ENCODE measurements at places on chromosomes 1 and 21.
A peak's percentile ranks its signal among the peaks of the same experiment; 100 is the strongest.

GRCh38 chr1:61486783-61487536, 238.0 kb downstream of the TM2D1 start:
- DNase-seq: peak; percentile 79

GRCh38 chr1:88141499-88142074, 542.5 kb upstream of the PKN2 start:
- DNase-seq: no peak

- DNase-seq: no peak
Observed at GRCh38 chr1:93450321-93450720, 2.4 kb downstream of the FNBP1L start.

GRCh38 chr1:115340879-115341278, 2.8 kb upstream of the NGF start:
- DNase-seq: no peak

DNA sequence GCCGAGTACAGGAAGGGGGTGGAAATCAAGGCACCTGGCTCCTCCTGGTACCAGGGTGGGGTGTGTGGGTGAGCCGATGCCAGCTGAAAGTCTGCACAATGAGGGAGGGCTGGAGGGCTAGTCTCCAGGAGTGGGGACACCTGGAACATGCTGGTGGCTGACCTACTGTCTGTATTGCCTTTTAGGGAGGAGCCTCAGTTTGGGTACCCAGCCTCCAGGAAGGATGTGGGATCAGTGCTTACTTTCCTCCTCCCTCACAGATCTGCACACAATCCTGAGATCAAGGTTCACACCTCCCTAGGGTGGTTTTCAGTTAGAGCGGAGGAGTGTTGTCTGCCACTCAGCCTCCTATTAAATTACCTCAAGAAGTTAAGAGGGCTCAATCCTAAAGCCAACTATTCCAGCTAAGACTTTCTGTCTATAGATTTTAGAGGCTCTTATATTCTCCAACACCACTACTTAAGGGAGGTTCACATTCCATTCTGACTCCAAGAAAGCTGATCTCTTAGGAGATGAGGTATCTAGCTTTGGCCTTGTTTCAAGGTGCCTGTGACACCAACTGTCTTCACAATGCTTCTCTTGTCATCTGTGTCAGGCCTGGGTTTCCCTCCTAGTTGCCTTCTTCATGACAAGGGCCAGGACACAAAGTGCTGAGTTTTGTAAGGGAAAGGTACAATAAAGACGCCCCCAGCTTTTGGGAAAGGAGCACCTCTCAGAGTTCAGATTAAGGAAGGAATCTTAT, 15.7 kb downstream of the SSR2 start:
- no peak for DNase-seq

DNA sequence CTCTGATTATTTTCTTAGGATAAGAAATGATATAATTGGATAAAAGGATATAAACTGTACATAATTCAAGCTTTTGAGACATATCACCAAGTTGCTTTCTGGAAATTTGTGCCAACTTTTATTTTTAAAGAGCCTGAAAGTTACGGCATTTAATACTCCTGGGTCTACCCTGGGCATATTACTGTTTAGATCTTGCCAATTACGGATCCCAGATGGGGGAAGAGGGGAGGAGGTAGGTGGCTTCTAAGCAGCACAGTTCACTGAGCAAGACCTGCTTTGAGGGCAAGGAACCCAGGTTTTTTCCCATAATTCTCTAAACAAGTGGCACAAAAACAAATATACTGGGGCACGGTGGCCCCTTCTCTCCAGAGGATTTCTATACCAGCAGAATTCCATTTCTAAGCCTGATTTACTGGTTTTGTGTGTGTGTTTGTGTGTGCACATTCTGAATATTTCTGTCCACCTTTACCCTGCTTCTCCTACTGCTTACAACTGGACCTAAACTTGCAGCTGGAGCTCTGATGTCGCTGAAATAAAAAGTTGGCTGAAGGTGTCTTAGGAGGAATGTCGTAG, 76.7 kb downstream of the LAMC2 start:
- no peak for DNase-seq

- no peak for DNase-seq
Observed at GRCh38 chr1:240652961-240653409, 41.0 kb upstream of the GREM2 start.

GRCh38 chr1:229786974-229787610, 161.0 kb downstream of the URB2 start:
- no peak for DNase-seq

DNA sequence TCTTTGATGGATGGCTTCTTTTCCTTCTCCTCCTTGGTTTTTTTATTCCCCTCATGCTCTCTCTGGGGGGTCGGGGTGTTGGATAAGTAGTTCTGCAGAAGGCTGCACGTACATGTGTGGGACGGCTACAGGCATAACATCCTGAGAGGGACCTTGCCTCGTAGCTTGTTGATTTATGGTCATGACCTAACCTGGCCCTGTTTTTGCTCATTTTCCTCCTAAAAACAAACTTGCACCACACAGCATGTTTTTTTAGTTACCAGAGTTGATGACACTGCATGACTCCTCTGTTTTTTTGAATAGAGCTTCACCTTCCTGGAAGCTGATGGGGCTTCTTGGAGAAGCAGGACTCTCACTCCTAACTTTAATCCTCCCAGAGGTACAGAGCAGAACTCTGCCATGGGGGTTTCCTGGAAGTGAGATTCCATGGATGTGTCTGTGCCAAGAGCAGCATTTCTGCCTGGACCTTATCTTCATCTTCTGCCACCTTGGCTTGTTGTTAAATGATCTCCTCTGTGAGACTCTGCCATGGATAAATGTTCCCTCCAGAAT, 114.7 kb downstream of the PAPPA2 start:
- no peak for DNase-seq

DNA sequence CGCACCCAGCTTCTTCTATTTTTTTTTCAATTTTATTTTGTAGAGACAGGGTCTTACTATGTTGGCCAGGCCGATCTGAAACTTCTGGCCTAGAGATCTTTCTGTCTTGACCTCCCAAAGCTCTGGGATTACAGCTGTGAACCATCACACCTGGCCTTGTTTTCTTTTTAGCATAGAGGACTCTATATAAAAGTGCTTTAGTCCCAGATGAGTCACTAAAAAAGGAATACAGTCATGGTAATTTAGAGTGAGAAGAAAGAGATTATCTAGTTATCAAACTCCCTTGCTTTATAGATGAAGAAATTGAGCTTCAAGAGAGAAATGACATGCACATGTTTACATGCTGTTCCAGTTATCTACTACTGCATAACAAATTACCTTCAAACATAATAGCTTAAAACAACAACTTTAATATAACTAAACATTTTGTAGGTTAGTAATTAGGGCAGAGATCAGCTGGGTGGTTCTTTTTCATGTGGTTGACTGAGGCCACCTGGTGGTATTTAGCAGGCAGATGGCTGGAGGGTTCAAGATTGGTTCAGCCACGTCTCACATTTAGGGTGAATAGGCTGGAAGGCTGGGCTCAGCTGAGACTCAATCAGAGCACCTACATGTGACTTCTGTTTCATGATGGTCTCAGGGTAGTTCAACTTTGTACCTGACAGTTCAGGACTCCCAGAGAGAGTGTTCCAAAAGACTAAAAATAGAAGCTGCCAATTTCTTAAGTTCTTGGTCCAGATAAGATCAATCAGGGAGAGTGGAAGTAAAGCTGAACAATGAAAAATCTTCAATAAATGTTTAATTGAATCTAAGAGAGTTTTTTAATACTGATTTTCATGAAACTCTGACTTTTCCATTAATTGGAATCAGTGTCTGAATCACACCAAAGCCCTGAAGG, 16.9 kb upstream of the MTF2 start:
- peak; percentile 65 for DNase-seq

- no peak for DNase-seq
Observed at GRCh38 chr1:66364578-66365391, 169.2 kb upstream of the SGIP1 start.

GRCh38 chr1:156858555-156858956, 361 bp downstream of the INSRR start:
- DNase-seq: no peak

DNA sequence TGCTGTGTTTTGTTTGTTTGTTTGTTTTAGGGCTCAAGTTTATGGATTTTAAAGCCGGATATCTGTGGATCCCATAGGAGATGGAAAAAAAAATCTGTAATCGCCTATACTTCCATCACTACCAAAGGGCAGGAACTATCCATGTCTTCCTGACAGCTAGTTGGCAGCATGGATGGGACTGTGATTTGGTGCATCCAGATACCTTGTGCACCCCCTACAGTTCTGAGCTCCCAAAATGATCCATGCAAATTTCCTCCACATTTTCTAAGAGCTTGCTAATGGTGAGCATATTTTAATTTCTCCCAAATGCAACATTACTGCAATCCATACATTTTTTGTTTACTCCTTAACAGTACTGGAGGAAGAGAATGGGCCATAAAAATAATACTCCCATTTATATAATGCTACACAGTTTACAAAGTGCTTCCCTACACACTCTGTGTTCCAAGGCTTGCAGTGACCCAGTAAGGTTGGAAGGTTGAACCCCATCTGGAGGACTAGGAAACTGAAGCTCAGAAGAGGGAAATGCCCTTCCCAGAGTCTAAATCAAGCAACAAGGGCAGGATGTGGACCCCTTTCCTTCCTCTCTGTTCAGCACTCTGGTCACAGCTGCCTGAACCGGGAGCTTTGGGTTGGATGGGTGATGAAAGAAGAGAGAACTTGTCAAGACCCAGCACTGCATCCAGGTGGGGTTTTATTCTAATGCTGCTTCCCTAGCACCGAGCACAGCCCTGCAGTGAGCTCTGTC, 48.0 kb downstream of the CAPN8 start:
- no peak for DNase-seq

- no peak for DNase-seq
Observed at GRCh38 chr1:153395776-153396175, 4.9 kb upstream of the S100A8 start.

DNA sequence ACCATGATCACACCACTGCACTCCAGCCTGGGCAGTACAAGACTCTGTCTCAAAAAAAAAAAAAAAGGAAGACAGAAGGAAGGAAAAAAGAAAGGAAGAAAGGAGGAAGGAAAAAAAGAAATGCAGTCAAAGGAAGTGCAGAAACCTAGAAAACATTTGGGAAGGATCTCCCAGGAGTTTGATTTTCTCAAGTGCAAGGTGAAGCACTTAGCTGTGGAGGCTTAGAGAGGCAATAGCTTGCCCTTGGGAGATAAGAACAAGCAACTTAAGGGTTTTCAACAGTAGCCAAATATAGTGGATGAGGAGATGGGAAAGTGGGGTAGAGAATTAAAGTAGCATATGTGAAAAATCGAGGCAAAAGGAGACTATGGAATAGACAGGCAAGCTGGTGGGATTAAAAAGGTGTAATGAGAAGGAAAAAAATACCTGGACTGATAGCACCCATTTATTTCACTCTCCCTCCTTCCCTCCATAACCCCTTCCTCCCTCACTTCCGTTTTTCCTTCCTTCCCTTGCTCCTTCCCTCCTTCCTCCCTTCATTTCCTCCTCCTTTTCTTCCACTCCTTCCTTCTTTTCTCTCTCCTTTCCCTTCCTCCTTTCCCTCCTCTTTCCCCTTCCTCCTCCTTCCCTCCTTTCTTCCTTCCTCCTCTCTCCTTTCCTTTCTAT, 6.8 kb upstream of the FAM89A start:
- DNase-seq: no peak

DNA sequence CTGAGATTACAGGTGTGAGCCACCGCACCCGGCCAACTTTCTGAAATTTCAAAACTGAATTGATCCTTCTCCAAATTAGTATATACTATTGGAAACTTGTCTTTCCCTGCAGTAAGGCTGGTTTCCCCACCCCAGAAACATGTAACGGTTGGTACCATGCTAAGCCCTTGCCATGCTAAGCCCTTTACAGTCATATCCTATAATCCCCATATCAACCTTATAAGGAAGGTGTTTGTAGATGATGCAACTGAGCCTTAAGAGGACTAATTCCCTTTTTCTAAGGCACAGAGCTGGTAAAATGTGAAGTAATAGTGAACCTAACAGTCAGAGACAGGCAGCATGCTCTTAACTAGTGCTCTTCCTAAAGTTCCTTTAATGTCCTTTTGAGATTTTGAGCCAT, 413.7 kb downstream of the DISC1 start:
- DNase-seq: no peak

- no peak for DNase-seq
Observed at GRCh38 chr1:172134087-172134731, 286.3 kb upstream of the C1orf105 start.

DNA sequence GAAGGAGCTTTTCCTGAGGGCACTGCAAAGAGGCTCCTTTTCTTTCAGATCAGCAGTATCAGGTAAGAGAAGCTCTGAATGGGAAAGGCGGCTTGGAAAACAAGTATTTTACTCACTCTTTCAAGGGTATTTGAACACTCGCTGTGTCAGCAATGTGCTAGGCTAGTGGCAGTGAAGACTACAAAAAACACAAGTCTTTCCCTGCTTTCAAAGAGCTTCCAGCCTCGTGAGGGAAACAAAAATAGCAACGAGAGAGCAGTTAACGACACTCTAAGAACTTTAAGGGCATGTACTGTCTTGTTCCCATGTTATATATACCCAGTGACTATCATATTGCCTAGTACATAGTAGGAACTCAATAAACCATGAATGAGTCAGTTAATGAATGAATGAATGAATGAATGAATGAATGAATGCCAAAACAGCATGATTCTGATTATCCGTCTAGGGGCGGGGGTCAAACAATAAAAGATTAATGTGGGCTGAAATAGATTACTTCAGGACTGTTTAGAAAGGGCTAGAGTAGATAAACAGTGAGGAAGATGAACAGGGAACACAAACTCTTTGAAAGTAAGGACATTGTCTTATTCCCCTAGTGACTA, 14.2 kb upstream of the MCOLN3 start:
- no peak for DNase-seq

DNA sequence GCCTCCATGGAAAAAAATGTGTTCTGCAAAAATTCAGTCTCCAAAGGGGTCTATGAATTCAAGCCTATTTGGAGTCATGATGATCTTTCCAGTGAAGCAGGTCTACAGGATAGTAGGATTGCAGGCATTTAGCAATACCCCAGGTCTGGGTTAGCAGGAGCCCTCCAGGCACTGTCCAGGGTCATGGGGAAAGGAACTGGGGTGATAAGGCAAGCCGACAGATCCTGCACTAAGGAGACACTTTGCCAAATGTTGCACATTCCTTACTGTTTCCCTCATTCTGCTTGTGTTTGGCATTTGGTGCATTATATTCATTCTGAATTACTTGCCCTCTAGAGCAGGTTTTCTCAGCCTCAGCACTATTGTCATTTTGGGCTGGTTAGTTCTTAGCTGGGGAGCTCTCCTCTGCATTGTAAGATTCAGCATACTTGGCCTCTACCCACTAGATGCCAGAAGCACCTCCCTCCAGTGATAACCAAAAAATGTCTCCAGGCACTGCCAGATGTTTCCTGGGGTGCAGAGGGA, 333.3 kb upstream of the PLXNA2 start:
- DNase-seq: no peak

DNA sequence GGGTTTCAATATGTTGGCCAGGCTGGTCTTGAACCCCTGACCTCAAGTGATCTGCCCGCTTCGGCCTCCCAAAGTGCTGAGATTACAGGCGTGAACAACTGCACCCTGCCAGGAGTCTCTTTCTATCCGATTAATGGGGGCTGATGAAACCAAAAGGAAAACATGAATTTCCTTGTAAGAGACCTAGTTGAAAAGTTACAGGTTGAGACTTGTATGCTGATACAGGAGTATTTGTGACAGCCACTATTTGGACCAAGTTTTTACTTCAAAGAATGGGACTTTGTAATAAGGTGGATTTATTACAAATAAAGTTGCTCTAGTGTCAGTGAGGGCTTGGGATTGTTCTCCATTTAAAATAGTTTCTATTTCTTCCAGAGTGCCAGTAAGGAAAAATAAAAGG, 43.6 kb upstream of the TMEM61 start:
- no peak for DNase-seq

GRCh38 chr21:32328595-32328994, 29.9 kb downstream of the MRAP start:
- no peak for DNase-seq

GRCh38 chr1:85504417-85504816, 39.5 kb upstream of the DDAH1 start:
- DNase-seq: no peak
